ENCODE measurements at places on chromosomes 4 and X. TPM values are rescaled to one million over a fixed set of nuclear protein-coding genes. Genes with fewer than 3 reads are reported as not detected.

The MXRA5 gene
- 14.2 TPM for total RNA-seq

The HPSE gene
- 2.6 TPM for total RNA-seq

The KLHL4 gene
- 27.6 TPM for total RNA-seq

The IQSEC2 gene
- 38.8 TPM for total RNA-seq

The FRMPD4 gene
- not detected for total RNA-seq

The NPY5R gene
- not detected for total RNA-seq

The MYL5 gene
- 12.0 TPM for total RNA-seq

The RPS6KA6 gene
- 0.05 TPM for total RNA-seq

The LRP2BP gene
- 0.33 TPM for total RNA-seq

The TMPRSS11A gene
- not detected for total RNA-seq

The MAGEE1 gene
- total RNA-seq: 1.6 TPM

The SNCA gene
- 6.0 TPM for total RNA-seq

The C4orf36 gene
- 0.26 TPM for total RNA-seq

The SSX4B gene
- 0.15 TPM for total RNA-seq

The TBC1D8B gene
- total RNA-seq: 8.9 TPM

The SPANXB1 gene
- not detected for total RNA-seq

The ZCCHC18 gene
- 0.62 TPM for total RNA-seq

The NHS gene
- total RNA-seq: 0.80 TPM

The NONO gene
- 527 TPM for total RNA-seq

The GASK1B gene
- 1.1 TPM for total RNA-seq

The DGKK gene
- total RNA-seq: not detected

The BEND2 gene
- total RNA-seq: not detected

The ZDHHC15 gene
- total RNA-seq: 0.05 TPM

Measured in Panc1 (cell line).